Activated naive CD4-positive, alpha-beta T cell treated with anti-CD3 and anti-CD28 coated beads for 36 hours (primary cell): ENCODE measurements at places on chromosomes 5 and 9. TPM values are rescaled to one million over a fixed set of nuclear protein-coding genes. Genes with fewer than 3 reads are reported as not detected.

GRCh38 chr9:132669319-132669697 is 475 bp downstream of the DDX31 start:
- H3K27me3 ChIP-seq = no peaks in the 10 kb centered on the region
- peaks cover 8% of the 10 kb centered on the region for H3K36me3 ChIP-seq
- H3K4me1 ChIP-seq = peaks cover 46% of the 10 kb centered on the region
- H3K4me3 ChIP-seq = peak overlapping the region; percentile 89
- peak overlapping the region; percentile 88 for H3K27ac ChIP-seq
- peak; percentile 37 for DNase-seq

DNA sequence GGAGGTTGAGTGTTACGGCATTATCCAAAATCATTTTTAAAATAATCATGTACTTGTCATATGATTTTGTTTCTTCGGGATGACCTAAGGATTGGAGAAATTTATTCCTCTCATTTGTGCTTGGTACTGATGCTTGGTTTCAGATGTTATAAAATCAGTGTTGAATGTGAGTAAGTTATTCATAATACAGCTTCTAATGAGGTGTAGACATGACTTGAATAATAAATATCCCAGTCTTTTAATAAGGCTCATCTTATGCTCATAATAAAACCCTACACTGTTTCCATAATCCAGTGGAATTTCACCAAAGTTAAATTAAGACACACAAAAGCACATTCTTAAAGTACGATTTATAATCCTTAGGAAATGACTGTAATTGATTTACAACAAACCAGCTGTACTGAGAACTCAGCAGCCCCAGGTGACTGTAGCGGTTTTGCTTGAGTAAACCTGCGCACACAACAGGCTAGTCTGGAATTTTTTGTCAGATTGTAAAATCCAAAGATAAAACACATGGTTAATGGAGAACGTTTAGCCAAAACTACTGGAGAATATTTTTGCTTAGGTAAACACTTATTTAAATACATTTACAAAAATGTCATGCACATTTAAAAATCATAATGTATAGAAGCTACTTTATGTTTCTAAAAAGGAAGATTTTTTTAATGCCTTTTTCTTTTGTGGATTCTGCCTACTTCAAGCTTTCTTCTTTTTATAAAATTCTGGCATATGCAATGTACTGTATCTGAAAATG is 609.8 kb upstream of the GRAMD2B start:
- no peak overlapping the region for H3K4me3 ChIP-seq
- H3K27me3 ChIP-seq = no peaks in the 10 kb centered on the region
- no peak overlapping the region for H3K27ac ChIP-seq

- no peaks in the 10 kb centered on the region for H3K36me3 ChIP-seq
- DNase-seq = no peak
- H3K27me3 ChIP-seq = peaks cover 11% of the 10 kb centered on the region
- no peak overlapping the region for H3K27ac ChIP-seq
- H3K4me1 ChIP-seq = no peaks in the 10 kb centered on the region
- no peak overlapping the region for H3K4me3 ChIP-seq
Measured at GRCh38 chr9:90555351-90556057, 87.1 kb downstream of the DIRAS2 start.

Gene MCC
- 0.81 TPM for total RNA-seq
